CD4-positive, alpha-beta T cell treated with Interleukin-17A for 1 hour (primary cell): ENCODE measurements at places on chromosomes 12 and 14.
A peak's percentile ranks its signal among the peaks of the same experiment; 100 is the strongest.

GRCh38 chr12:67592228-67593011 lies 56.1 kb upstream of the DYRK2 start:
- DNase-seq, result peak; percentile 69

DNA sequence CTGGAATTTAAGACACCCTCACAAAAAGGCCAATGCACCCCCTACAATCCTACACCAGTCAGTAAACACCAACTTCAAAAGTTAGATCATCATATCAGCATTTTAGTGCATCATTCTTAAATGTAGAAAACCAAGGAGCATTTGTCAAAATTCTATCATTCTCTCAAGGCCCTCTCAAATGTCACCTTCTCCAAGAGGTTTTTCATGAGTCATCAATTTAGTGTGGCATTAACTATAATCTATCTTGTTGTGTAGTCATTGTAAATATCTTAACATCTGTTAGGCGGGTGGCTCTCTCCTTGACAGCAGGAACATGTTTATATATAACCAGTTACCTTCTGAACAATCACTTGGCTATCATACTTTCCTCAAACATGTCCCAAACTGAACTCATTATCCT lies 62.1 kb upstream of the G2E3 start:
- no peak for DNase-seq

DNA sequence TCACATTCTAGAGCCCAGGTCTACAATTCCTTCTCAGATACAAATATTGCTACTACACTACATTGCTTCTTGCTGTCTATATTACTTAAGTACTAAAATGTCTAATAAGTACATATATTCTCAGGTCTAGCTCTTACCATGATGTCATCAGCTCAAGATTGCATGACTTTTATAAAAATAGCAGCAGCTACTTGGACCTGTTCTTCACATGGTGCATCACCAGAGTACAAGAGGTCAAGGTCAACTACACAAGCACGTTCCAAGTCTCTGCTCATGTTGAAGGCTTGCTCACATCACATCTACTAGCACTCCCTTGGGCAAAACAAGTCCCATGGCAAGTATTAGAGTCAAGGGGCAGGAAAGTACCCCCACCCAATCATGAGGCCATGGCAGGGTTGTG lies 465.6 kb downstream of the MED13L start:
- DNase-seq, result no peak

DNA sequence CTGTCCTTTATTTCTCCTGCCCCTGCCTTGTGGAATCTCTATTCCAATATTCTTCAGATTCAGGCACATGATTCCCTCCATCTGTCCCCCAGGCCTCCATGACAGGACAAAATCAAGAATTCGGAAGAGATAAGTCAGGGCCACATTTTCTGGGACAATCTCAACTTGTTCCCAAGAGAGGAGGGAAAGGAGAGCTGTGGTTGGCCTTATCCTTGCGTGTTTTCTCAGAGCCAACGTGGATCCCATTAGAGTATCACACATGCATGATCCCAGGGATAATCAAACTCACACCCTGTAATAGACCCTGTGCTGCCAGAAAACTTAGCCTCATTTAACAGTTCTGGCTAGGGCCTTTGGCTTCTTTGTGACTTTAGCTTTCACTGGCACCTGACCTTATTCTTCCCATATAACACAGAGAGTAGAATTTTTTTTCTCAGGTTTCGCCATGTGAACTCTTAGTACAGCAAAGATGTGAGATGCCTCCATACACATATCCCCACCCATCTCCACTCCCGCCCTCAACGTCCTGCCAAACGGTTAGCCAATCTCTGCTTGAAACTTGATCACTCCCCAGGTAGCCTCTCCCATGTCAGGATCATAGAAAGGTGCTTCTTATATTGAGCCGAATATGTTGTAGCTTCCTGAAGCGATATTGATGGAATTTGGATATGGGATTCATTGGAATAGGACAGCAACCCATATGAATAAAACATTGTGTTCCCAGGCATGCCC lies 6.7 kb upstream of the KRT1 start:
- DNase-seq, result no peak

GRCh38 chr14:94079891-94080620 lies 946 bp downstream of the DDX24 start:
- DNase-seq, result peak; percentile 45

DNA sequence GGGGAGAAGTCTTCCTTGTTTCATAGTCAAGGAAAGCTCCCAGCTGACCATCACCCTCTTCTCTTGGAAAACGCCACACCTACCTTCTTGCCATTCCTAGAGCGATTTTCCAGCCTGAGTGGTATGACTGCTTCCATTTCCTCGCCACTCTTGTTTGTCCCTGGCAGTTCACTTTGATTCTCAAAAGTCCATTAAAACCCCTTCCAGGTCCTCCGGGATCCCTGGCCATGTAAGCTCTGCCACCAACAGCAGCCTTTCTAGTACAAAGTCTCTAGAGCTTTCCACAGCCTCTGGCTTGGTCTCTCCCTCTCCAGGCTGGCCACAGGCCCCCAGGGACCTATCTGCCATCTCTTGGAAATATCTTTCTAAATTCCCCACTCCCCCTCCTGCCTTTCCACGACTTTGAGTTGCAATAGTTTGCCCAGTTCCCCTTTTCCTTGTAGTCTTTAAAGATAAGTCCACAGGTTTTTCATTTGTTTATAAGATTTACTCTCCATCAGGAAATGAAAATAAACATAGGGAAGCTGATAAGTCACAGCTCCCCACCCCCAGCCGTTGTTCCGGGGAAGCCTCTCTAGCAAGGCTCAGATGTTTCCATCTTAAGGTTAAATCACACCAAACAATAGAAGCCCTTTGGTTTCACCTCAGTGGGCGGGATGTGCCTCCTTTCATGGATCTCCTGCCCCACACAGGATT lies 42.9 kb upstream of the SINHCAF start:
- no peak for DNase-seq

DNA sequence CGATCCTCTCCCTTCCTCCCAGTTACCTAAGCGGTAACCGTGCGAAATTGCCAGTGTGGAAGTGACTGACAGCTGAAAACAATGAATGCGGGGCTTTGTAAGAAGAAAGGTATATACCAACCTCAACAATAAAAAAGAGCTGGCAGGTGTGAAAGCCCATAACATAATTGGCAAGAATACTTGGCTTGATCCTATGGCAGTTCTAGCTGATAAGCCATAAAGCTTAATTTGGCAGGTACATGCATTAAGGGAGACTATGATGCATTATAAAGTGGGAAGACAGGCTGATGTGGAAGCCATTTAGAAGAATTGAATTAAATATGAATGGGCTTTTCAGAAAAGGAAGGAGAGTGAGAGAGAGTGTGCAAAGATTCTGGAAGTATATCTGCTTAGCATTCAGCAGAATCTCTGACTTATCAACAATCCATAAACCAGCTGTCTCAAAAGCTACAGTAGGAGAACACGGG lies 71.3 kb downstream of the CRACR2A start:
- DNase-seq, result no peak

GRCh38 chr12:34204830-34205285 lies 182.6 kb downstream of the ALG10 start:
- no peak for DNase-seq

GRCh38 chr12:107779077-107779831 lies 4.8 kb downstream of the ASCL4 start:
- no peak for DNase-seq

DNA sequence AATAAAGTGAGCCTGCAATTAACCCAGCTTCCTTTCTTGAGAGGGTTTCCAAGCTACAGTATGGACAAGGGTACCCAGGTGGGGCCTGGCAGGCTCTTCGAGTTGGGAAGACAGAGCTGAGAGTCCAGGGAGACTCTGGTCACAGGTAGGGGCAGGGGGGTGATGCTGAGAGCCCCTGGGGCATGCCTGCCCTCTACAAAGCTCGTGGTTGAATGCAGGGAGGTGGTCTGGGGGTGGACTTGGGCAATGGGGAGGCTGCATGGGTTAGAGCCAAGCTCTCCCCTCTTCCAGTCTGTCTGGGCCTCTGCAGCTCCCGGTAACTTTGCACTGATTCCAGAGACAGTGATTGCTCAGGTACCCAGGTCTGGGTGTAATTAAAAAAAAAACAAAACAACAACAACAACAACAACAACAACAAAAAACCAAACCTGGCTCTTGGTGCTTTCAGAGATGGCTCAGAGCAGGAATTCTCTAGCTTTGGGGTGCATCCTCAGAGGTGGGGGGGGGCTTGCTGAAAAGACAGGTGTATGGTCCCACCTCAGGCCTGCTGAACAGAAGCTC lies 30.8 kb upstream of the PPP2R5C start:
- no peak for DNase-seq

DNA sequence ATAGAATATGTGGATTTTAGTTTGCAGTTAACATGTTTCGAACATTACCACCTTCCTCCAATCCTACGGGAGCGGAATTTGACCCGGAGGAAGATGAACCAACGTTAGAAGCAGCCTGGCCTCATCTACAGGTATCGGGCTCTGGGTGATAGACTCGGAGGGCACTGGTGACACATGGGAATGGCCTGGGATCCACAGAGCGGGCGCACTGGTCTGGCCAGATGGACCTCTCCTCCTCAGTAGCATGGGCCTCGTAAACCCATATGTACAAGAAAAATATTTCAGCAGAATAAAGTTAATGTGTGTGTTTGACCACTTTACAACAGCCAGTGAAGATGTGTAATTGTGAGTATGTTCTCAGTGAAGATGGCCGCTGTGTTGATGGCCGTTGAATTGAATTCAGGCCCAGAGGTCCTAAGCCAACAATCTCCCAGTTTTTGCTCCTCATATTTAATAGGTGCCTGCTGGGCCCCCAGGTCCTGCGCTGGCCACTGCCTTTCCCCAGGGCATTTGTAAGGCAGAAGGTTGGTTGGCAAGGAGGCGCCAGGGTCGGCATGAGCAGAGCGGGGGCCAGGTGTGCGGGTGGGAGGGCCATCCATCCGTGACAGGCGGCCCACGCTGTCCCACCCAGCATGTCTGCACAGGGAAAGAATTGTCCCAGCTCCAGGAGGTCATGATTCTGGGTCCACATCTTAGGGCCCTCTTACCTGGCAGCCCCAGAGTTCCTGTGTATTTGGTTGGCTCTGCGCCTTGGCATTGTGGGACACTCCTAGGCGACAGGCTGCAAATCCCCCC lies 82.0 kb upstream of the DYNC1H1 start:
- DNase-seq, result no peak

DNA sequence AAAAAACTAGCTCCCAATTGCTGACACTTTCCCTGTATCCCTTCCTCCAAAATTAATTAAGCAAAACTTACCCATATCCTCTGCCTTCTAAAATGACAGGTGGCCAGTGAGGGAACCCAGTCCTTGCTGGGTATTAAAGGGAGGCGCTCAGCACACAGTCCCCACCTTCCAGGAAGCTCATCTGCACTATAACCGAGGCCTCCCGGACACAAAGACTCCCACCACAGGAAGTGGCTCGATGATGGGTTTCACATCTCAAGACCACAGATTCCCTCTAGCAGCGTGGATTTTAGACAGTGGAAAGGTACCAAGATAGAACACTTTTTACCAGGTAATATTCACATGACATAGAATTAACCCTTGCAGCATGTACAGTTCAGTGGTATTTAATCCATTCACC lies 126.8 kb upstream of the NCOR2 start:
- DNase-seq, result peak; percentile 48

- peak; percentile 81 for DNase-seq
These were observed 114.0 kb downstream of the PLXNC1 start for GRCh38 chr12:94262228-94263010.

DNA sequence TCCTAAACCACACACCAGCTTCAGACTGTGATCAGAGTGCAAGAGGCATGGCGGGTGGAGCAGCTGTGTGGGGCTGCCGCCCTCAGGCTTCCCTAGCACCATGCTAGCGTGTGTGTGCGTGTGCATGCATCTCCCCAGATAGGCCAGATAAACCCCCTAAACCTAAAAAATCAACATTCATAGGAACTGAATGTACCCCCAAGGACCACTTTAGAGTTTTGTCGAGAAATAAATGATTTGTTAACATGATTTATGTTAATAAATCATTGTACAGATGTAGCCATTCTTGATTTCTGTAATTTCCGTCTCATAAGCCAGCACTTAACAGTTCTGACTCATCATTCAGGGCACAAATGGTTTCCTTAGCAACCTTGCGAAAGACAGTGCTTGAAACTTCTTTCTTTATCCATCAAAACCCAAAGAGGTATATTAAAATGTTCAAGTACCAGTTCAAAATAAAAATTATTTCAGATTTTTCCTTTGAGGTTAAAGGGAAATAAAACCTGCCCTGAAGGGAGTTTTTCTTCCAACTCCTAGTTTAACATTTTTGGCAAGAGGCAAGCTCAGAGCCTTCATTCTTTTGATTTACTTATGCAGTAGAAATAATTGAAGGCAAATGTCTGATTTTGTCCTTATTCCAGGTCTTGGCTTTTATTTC lies 206.2 kb upstream of the RGS6 start:
- no peak for DNase-seq

DNA sequence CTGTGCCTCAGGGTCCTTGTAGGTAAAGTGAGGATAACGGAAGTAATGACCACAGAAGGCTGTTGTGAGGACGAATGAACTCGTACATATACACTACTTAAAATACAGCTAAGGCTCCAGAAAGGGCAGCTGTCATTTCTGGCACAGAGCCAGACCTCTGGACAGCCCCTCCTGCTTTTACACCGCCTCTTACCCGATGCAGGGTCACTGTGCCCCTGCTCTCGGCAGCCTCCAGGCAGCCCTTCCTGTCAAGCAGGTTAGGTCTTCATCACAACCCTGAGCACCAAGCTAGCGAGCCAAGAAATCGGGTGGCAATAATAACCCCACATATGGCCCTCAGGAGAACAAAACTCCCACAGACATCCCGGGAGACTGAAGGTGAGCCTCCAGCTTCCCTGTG lies 8.5 kb downstream of the TMEM229B start:
- no peak for DNase-seq

DNA sequence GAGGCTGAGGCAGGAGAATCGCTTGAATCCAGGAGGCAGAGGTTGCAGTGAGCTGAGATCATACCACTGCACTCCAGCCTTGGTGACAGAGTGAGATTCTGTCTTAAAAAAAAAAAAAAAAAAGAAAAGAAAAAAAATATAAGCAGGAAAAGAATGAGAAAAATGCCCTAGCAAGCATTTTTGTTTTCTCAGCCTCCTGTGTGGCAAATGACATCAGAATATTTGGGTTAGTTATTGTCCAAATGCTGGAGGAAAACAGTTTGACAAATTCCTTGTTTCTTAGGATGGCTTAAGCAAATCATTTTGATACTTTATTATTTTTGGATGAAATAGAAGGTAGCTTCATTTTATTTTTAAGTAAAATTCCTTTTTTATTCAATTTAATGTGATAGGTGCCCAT lies 7.5 kb upstream of the PTPRR start:
- no peak for DNase-seq

DNA sequence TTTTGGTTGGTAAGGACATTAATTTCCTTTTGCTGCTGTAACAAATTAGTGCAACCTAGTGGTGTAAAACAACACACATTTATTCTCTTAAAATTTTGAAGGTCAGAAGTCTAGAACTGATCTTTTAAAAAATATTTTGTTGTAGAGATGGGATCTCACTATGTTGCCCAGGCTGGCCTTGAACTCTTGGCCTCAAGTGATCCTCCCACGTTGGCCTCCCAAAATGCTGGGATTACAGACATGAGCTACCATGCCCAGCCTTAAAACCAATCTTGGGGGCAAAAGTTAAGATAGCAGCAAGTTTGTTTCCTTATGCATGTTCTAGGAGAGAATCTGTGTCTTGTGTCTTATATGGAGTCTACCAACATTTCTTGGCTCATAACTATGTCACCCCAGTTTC lies 55.8 kb downstream of the MIA2 start:
- no peak for DNase-seq

- no peak for DNase-seq
These were observed 32.9 kb downstream of the ASCL1 start for GRCh38 chr12:102990419-102990818.
